Activated CD4-positive, alpha-beta T cell treated with anti-CD3 and anti-CD28 coated beads, Interleukin-2, amount 10 ng/mL, durations not matched to agents 24 days and 14 days (primary cell): ENCODE measurements at places on chromosomes 4 and X. TPM values are rescaled to one million over a fixed set of nuclear protein-coding genes. Genes with fewer than 3 reads are reported as not detected.

The IL21 gene
- total RNA-seq = 93.8 and 95.3 TPM in 2 replicates

The SSX1 gene
- not detected in 2 replicates for total RNA-seq

The SLC49A3 gene
- 0.40 and 0.72 TPM in 2 replicates for total RNA-seq

The IRS4 gene
- total RNA-seq = 0.05 and 0.09 TPM in 2 replicates

DNA sequence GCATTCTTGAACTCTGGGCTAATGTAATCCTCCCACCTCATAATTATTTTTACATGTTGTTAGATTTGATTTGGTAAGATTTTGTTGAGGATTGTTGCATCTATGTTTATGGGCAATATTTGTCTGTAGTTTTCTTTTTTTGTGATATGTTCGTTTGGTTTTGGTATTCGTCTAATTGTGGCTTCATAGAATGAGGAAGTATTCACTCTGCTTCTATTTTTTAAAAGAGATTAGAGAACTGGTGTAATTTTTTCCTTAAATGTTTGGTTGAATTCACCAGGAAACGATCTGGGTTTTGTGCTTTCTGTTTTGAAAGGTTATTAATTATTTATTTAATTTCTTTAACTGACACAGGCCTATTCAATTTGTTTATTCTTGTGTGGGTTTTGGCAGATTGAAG lies 161.2 kb upstream of the NUDT6 start:
- peaks cover 29% of the 10 kb centered on the region for H3K36me3 ChIP-seq
- no peak overlapping the region for H3K27ac ChIP-seq
- H3K4me1 ChIP-seq = peaks cover 2% of the 10 kb centered on the region
- no peak overlapping the region for H3K4me3 ChIP-seq
- no peaks in the 10 kb centered on the region for H3K27me3 ChIP-seq

DNA sequence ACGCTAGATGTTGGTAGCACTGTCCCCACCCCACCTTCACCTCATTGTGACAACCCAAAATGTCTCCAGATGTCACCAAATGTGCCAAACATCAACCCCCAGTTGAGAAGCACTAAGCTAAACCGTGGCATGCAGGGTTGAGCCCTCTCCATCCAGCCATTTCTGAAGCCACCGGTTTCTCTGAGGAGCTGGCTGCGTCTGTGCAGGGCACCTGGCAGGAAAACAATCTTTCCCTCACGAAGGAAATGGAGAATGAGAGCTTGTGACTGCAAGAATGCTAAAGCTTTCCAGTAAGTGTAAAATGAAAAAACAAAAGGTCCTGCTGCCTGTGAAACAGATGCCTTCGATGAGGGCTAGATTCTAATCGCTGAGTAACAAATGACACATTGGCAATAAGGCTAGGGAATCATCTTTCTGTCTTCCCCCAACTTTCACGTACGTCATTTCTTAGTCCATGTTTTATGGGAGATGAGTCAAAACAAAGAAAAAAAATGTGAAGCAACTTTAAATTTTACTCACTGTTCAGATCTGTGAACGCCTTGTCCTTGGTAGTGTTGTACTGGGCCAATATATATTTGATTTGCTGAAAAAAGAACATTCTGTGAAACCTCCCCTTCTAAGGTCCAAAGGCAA lies 59.9 kb downstream of the PROM1 start:
- H3K36me3 ChIP-seq = no peaks in the 10 kb centered on the region
- no peak for DNase-seq
- no peak overlapping the region for H3K4me3 ChIP-seq
- no peak overlapping the region for H3K27ac ChIP-seq
- H3K4me1 ChIP-seq = no peaks in the 10 kb centered on the region

DNA sequence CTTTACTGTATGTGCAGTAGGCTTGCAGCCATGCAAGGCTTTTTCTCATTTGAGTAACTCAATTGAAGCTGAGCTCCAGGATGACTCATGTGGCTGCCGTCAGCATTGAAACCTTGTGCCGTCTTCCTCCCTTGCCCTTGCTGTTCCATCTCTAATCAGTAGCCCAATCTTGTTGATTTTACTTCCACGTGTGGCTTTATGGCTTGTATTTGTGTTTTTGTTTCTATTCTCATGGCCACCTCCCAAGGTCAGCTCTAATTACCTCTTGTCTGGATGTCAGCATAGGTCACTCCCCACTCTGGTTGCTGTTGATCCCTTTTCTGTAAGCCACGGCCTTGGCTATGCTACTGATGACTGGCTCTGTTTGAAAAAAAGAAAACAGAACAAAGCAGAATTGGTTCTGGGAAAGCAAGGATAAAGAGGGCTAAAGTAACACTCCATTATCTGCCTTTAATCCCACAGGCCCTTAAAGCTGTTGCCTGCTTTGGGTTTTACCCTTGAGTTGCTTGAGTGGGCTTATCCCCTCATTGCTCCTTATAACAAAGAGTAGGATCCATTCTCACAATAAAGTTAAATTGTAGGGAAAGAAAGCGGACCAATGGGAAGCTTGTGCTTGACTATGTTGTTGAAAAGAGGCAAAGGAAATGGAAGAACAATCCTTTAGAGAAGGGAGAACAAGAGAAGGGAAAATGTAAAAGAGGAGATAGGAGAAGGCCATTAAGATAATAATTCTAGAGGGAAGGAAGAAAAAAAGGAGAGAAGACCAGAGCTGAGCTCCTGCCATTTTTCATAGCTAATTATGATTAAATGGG lies 173.9 kb upstream of the PGRMC2 start:
- H3K4me3 ChIP-seq = no peak overlapping the region
- no peaks in the 10 kb centered on the region for H3K36me3 ChIP-seq
- no peaks in the 10 kb centered on the region for H3K4me1 ChIP-seq
- DNase-seq = no peak
- H3K27me3 ChIP-seq = no peaks in the 10 kb centered on the region

- H3K27ac ChIP-seq = no peak overlapping the region
- H3K36me3 ChIP-seq = no peaks in the 10 kb centered on the region
- DNase-seq = no peak
- H3K4me3 ChIP-seq = no peak overlapping the region
- H3K4me1 ChIP-seq = peaks cover 20% of the 10 kb centered on the region
Observed at GRCh38 chr4:15427161-15427560, 672 bp upstream of the C1QTNF7 start.

DNA sequence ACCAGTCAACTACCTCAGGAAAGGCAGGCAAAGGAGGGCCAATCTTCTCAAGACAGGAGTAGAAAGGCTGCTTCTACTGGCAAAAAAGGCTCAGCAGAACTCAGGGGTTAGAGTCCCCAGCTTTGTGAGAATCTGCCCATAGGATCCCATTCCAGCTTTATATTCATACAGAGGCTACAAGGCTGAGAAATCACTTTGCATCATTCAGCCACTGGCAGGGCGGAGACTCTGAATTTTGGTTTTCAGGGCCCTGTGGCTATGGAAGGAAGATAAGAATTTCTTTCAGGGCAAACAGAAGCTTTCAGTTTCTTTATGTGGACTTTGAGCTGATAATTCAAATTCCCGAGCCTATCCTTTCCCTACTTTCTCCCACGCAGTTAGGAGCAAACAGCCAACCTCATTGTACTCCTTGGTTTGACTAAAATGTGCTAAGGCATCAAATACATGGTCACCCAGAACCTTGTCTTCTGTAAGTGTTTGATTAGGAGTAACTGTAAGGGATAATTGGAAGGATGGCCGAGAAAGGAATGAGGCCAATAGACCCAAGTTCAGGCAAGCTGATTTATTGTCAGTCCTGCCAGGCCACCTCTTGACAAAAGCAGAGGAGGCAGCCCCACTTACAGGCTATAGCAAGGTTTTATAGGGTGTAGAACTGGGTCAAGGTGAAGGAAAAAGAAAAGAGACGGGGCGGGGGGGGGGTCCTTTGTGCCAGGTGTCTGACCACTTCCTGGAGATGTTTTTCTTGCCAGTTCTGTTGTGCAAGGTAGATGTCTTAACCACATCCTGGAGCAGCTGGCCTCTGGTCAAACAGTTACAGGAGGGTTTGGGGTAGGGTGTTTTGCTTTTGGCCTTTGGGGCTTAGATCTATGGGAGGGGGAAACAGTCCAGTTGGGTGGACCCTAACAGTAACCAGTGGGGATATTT lies 165.3 kb upstream of the PPP1R2C start:
- H3K4me3 ChIP-seq = peak overlapping the region; percentile 64
- peak overlapping the region; percentile 90 for H3K27ac ChIP-seq
- peaks cover 52% of the 10 kb centered on the region for H3K4me1 ChIP-seq
- H3K36me3 ChIP-seq = peaks cover 8% of the 10 kb centered on the region
- DNase-seq = peak; percentile 78

GRCh38 chr4:6204098-6204497 lies 3.7 kb upstream of the JAKMIP1 start:
- H3K4me3 ChIP-seq = no peak overlapping the region
- peaks cover 8% of the 10 kb centered on the region for H3K4me1 ChIP-seq
- peaks cover 24% of the 10 kb centered on the region for H3K27me3 ChIP-seq
- DNase-seq = no peak
- no peak overlapping the region for H3K27ac ChIP-seq
- H3K36me3 ChIP-seq = peaks cover 7% of the 10 kb centered on the region

DNA sequence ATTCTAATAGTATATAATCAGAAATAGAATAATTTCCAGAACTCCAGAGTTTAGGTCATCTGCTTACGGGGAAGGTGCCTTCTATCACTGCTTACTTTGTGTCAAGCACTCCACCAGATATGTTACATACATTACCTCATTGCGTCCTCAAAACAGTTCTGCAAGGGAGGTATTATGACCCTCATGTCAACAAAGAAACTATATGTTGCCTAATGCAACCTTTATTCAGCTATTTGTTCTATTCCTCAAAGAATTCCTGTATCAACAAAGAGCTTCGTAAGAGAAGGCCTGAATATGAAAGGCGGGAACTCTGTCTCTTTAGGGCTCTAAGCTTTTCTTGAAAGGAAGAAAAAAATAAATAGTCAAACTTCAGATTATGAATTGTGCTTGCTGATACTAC lies 114.7 kb downstream of the PDLIM5 start:
- no peak for DNase-seq
- H3K4me1 ChIP-seq = peaks cover 3% of the 10 kb centered on the region
- no peaks in the 10 kb centered on the region for H3K36me3 ChIP-seq
- no peak overlapping the region for H3K4me3 ChIP-seq

- H3K36me3 ChIP-seq = no peaks in the 10 kb centered on the region
- no peak overlapping the region for H3K27ac ChIP-seq
Observed at GRCh38 chrX:151228935-151229334, 52.6 kb downstream of the GPR50 start.

GRCh38 chrX:153818571-153819383 lies 11.6 kb downstream of the PDZD4 start:
- peak overlapping the region; percentile 47 for H3K4me3 ChIP-seq
- no peaks in the 10 kb centered on the region for H3K36me3 ChIP-seq
- DNase-seq = peak; percentile 89
- no peak overlapping the region for H3K27ac ChIP-seq
- peaks cover 23% of the 10 kb centered on the region for H3K4me1 ChIP-seq

- no peak overlapping the region for H3K4me3 ChIP-seq
- no peaks in the 10 kb centered on the region for H3K27me3 ChIP-seq
- DNase-seq = no peak
- H3K27ac ChIP-seq = no peak overlapping the region
- no peaks in the 10 kb centered on the region for H3K36me3 ChIP-seq
- H3K4me1 ChIP-seq = no peaks in the 10 kb centered on the region
Observed at GRCh38 chr4:70313736-70314135, 21.0 kb upstream of the CABS1 start.

GRCh38 chrX:3232262-3232923 lies 114.1 kb downstream of the MXRA5 start:
- H3K27ac ChIP-seq = no peak overlapping the region
- no peak overlapping the region for H3K4me3 ChIP-seq
- H3K27me3 ChIP-seq = no peaks in the 10 kb centered on the region
- no peaks in the 10 kb centered on the region for H3K4me1 ChIP-seq
- no peak for DNase-seq

GRCh38 chr4:38062088-38062775 lies 102.0 kb downstream of the PTTG2 start:
- peak overlapping the region; percentile 69 for H3K27ac ChIP-seq
- H3K27me3 ChIP-seq = no peaks in the 10 kb centered on the region
- peaks cover 12% of the 10 kb centered on the region for H3K4me1 ChIP-seq
- peak overlapping the region; percentile 88 for H3K4me3 ChIP-seq

DNA sequence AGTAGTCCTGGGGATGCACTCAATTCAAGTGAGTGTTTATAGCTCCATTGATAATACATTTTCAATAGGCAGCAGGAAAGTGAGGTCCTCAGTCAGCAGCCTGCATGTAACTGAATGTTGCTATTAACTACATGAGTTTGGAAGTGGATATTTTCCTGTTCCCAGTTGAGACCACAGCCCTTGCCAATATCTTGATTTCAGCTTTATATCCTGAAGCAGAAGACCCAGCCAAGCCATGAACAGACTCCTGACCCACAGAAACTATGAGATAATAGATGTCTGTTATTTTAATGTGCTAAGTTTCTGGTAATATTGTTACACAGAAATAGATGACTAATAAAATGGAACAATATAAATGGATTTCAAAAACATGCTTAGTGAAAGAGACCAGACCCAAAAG lies 63.7 kb downstream of the VSIG4 start:
- H3K4me3 ChIP-seq = no peak overlapping the region
- H3K27ac ChIP-seq = no peak overlapping the region
- no peak for DNase-seq
- H3K36me3 ChIP-seq = no peaks in the 10 kb centered on the region
- H3K4me1 ChIP-seq = no peaks in the 10 kb centered on the region
- H3K27me3 ChIP-seq = peaks cover 2% of the 10 kb centered on the region

- H3K4me1 ChIP-seq = no peaks in the 10 kb centered on the region
- no peaks in the 10 kb centered on the region for H3K36me3 ChIP-seq
- H3K27ac ChIP-seq = no peak overlapping the region
- H3K27me3 ChIP-seq = no peaks in the 10 kb centered on the region
Observed at GRCh38 chrX:136115126-136115903, 32.0 kb upstream of the FHL1 start.

DNA sequence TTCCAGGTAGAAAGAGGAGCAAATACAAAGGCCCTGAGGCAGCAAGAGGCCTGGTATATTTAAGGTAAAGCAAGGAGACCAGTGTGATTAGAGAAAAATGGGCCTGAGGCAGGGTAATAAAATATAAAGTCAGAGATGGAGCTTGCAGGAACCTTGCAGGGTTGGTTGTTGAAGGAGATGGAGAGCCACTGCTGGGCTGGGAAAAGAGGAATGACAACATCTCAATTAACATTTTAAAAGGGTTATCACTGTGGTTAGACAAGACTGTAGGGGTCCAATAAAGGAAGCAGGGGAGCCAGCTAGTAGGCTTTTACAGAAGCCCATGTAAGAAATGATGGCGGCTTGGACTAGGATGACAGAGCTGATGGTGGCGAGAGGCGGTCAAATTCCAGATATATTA lies 205.5 kb upstream of the MBNL3 start:
- H3K27me3 ChIP-seq = peaks cover 5% of the 10 kb centered on the region
- no peaks in the 10 kb centered on the region for H3K36me3 ChIP-seq
- no peak for DNase-seq
- no peaks in the 10 kb centered on the region for H3K4me1 ChIP-seq
- H3K4me3 ChIP-seq = no peak overlapping the region
